ENCODE measurements at places on chromosomes 3 and 15.

- DNase-seq = no peak
These were observed 134.3 kb downstream of the GLDN start for GRCh38 chr15:51475736-51476135.

- DNase-seq = no peak
These were observed 331.4 kb upstream of the AZI2 start for GRCh38 chr3:28680050-28680449.

- no peak for DNase-seq
These were observed 87.0 kb downstream of the CD200R1L start for GRCh38 chr3:112759681-112760080.

DNA sequence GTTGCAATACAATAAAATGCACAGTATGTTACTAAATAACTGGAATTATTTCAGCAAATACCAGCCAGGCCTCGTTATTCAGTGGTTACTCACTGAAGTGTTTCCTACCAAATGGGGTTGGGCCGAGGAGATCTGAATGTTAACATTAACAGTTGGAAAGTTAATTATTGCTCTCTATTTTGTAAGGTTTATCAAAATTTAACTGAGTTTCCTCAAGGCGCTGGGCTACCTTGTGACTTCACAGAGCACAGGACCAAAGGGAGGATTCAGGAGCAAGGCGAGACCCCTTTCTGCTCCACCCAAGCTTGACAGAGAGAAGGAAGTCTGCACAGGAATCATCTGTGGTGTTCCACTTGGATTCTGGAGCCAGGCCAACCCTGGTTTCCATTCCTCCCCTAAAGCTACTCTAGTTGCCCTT, 21.6 kb downstream of the ADAMTS9 start:
- DNase-seq = no peak

DNA sequence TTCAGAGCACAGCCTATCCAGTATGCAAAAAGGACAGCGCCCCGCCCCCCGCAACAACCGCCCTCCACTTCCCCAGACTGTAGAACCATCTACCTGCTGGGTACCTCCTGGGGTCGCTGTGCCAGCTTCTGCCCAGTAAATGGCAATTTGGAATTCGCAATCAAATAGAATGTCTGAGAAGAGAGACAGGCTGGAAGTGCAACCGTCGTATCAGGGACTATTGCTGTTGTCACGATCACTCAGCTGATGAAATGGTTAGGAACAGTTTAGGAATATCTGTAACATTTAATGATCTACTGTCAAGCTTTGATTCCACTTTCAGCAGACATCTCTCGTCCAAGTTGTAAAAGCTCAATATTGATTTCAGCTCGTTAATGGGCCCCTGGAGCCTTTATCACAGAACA, 13.3 kb upstream of the PARL start:
- no peak for DNase-seq

GRCh38 chr3:20511863-20512505, 326.0 kb upstream of the SGO1 start:
- DNase-seq = no peak

- no peak for DNase-seq
These were observed 87.5 kb upstream of the PLXNA1 start for GRCh38 chr3:126895178-126896066.

- DNase-seq = no peak
These were observed 271.2 kb upstream of the CTDSPL start for GRCh38 chr3:37590328-37591079.

Data from activated CD4-positive, CD25-positive, alpha-beta regulatory T cell treated with anti-CD3 and anti-CD28 coated beads, Interleukin-2, amount 50 U/mL, for 16 hours (primary cell).